ENCODE measurements at places on chromosomes 5 and 9.

GRCh38 chr5:38060354-38060753 lies 198.0 kb upstream of the EGFLAM start:
- DNase-seq, result no peak

DNA sequence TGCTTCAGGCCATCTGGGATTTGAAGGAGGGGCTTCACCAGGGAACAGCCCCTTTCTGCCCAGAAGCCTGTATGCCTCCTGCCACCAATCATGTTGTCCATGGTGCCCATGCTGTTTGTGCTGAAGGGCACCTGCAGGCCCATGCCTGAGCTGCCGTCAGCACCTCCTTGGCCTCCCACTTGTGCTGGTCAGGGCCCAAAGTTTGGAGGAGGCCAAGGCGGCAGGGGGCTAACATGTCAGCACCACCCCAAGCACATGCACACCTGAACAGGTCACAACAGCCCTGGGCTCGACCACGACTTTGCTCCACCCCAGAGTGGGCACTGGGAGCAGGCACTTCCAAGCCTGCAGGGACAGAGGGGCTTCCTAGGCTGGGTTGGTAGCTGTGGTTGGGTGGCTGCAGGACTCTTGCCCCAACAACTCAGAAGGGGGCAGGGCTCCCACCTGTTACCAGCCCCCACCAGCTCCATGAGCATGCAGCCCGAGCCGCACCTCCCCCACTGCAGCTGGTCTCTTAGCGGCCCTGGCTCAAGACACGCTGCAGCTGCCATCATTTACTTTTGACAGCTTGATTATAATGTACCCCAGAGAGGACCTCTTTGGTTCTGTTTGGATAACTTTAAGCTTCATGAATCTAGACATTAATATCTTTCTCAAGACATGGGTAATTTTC lies 19.8 kb upstream of the NFIL3 start:
- no peak for DNase-seq

GRCh38 chr5:130773813-130774212 lies 391.2 kb downstream of the HINT1 start:
- peak; percentile 0 for DNase-seq

DNA sequence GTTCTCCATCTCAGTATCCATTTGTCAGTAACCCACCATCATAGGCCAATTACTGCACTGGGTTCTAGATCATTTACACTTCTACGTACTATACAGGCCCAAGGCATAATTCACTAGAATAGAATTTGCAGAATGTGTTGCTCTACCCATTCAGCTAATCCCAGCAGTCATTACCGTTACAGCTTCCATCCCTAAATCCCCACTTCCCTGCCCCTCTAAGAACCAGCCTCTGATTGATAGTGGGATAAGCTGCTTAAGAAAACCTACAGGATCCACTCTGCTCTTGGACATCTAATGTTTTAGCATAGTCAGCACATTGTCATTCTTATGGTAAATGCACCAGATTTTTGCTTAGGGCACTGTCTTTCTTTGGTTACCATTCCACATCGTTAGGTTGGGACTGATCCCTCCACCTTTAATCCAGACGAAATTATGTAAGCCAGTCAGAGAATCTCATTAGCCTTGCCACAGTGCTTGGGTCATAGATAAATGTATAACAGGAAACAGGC lies 39.3 kb upstream of the CHD1 start:
- DNase-seq, result no peak

GRCh38 chr5:111043712-111044506 lies 27.6 kb upstream of the TSLP start:
- no peak for DNase-seq
